ENCODE measurements at places on chromosomes 7 and 10.

DNA sequence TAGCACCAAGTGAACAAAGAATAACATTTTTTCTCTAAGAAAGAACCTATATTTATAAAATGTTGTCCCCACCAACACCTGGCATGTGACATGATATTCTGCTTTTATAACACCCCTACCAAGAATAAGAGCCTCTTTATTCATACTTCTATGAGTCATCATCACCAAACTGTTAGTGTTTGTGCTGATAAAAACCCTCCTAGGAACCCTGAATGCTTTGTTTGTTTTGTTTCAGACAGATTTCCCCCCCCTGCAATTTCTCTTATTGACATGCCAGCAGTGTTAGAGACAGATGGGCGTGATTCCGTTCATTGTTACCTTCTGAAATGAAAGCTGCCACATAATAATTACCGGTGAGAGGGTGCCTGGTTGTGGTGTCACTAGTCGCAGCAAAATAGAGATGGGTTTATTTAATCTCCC lies 651.1 kb downstream of the SORCS1 start:
- DNase-seq: no peak

GRCh38 chr10:107686095-107686494 lies 521.6 kb upstream of the SORCS1 start:
- no peak for DNase-seq

DNA sequence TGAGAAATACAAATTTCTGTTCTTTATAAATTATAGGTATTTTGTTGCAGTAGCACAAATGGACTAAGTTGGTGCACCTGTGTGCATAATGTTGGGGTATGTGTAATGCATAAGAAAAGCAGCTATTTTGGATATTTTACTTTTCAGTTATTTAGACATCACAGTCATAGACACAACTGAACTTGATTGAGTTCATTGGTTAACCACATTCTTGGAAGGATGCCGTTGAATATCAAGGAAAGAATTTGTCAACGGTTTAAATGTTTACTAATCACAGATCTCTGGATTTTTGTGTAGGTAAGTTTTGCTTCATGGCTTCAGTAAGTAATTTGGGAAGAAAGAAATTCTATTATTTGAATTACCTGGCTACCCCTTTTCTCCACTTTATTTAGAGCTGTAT lies 4.1 kb downstream of the OTUD1 start:
- no peak for DNase-seq

- DNase-seq: peak; percentile 33
Measured at GRCh38 chr7:11517853-11518252, 314.1 kb downstream of the THSD7A start.

DNA sequence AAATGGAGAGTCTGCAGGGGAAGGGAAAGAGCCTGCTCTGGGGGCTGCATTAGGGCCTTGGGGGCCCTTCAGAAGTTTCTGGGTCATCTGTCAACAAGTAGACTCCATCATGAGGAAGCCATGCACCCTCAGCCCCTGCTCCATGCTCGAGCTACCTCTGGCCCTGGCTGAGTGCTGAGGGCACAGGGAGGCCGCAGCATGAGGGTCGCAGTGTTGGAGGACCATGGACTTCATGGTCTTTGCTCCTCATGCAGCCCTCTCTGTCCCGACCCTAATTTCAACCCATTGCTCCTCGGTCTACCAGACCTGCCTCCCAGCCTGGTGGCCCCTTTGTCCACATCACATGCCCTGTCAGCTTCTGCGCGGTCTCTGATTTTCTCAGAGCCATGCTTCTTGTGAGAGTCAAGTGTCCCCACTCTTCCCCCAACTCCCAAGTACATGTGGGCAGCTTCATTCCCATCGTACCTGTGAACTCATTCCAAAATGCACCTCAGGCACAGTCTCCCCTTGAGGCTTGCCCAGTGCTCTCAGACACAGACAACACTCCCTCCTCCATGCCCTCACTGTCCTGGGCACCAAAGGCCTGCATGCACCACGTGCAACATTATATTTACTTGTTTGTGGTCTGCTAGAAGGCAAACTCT lies 14.7 kb downstream of the ZNF488 start:
- DNase-seq: no peak

DNA sequence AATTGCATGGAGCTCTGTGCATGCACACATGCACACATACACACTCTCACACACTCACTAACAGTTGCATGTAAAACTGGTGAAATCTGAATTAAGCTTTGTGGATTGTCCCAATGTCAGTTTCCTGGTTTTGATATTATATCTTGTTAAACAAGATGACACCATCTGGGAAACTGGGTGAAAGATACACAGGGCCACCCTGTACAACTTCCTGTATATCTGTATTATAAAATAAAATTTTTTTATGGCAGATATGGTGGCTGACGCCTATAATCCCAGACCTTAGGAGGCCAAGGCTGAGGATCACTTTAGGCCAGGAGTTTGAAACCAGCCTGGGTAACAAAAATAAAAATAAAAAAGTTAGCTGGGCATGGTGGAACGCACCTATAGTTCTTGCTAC lies 87.4 kb downstream of the PTPN20 start:
- no peak for DNase-seq

DNA sequence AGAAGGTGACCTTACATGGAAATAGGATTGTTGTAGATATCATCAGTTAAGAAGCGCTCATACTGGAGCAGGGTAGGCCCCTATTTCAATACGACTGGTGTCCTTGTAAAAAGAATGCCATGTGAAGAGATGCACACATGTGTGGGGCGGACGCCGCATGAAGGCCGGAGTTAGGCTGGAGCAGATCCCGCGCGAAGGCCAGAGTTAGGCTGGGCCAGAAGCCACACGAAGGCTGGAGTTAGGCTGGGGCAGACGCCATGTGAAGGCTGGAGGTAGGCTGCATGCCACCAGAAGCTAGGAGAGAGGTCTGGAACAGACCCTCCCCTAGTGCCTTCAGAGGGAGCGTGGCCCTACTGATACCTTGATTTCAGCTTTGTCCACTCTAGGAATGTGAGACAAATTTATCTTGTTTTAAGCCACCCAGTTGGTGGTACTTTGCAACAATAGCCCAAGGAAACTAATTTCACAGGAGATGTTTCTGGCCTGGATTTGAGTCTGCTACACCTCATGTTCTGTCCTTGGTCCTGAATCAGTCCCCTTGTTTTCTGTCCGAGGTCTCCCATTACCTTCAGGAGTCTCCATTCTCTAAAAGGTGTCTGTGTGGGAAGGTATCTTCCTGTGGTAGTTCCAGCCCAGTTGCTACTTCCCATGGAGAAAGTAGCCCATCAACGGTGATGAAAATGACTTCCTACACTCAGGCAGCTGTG lies 585.8 kb downstream of the LRMDA start:
- DNase-seq: peak; percentile 31

GRCh38 chr7:2106924-2107323 lies 125.8 kb downstream of the MAD1L1 start:
- peak; percentile 44 for DNase-seq

GRCh38 chr7:147510201-147510542 lies 1080.4 kb upstream of the C7orf33 start:
- no peak for DNase-seq

GRCh38 chr10:28954211-28954610 lies 276.9 kb downstream of the BAMBI start:
- no peak for DNase-seq

DNA sequence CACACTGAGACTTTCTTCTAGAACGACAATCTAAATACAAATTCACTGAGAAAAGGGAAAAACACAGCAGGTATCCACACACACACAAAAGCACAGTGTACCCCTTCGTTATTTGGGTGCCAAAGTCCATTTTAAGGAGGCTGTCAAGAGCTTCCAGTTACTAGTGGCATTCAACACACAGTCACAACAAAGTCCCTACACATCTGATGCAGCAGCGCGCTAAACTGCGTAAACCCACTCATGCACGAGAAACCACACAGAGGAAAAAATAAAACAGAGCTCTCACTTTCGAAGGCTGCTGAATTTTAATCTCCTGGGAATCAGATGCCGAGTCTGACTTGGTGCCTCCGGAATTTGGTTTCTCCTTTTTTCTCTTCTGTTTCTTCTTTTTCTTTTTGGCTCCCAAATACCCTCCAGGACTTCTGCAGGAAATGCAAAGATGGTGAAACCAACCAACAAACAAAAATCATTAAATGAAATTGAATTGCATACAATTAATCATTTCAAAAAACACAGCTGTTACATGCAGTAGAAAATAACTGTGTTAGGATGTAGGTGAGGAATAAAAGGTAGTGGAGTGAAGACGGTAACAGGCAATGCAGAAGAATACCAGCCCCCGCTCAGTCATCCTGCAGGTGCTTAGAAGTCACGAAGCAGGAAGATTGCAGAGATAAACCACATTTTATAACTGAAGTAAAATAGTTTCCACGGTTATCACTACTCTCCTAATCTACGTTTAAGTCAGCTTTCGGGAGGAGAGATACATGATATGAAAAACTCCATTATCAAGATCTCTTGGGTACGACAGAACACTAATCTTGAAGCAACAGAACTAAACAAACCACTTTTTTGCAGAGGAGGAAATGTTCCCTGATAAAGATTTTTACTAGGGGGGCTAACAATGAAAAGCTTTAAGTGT lies 27.1 kb downstream of the NMT2 start:
- DNase-seq: peak; percentile 53

Data from neural progenitor cell (in vitro differentiated cells).